IPS-NIHi11 (cell line): ENCODE measurements at places on chromosomes 2 and 18.

GRCh38 chr2:15337996-15338666 lies 223.0 kb downstream of the NBAS start:
- DNase-seq, result no peak

DNA sequence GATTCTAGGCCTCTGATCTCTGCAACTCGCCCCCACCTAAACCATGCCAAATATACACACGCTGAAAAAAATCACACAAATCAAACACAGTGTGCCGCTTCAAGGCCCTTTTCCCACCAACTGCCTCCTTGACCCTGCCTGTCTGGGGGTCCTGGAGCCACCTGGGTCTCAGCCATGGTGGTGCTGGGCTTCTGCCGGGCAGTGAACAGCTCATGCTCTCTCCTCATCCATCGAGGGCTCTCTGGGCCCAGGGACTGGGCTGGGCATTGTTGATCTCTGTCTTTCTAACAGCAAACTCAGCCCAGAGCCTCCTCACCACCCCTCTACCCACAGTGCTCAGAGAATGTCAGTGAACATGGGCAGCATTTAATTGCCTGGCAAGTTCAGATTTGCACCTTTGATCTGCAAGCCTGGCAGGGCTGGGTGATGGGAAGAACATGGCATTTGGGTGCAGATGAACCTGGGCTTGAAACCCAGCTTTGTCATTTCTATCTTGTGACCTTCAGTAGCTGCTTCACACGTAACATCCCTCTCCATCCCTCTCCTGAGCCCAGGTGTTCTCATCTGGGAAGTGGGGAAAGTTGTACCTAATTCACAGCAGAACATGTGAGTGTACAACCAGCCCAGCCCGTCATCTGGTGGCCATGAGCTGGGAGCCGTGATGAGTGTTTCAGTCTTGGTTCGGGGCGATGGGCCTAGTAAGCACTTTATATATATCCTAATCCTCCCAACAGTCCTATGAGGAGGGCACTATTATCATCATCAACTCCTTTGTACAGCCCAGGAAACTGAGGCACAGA lies 46.1 kb downstream of the SDC1 start:
- no peak for DNase-seq

DNA sequence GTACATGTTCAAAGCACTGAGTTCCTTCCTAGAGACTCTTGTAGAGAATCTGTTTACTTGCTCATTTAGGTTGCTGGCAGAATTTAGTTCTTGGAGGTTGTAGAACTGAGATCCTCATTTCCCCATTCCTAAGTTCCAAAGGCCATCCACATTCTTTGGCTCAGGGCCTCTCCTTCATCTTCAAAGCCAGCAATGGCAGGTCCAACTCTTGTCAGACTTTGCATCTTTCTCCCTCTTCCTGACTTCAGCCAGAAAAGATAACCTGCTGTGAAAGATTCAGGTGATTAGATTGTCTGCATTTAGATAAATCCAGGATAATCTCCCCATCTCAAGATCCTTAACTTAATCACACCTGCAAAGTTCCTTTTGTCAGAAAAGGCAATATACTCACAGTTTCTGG lies 51.1 kb downstream of the SOCS6 start:
- DNase-seq, result no peak

GRCh38 chr18:34738175-34738894 lies 28.2 kb downstream of the DTNA start:
- DNase-seq, result peak; percentile 33

GRCh38 chr2:84459944-84460429 lies 907 bp upstream of the SUCLG1 start:
- DNase-seq, result no peak

- no peak for DNase-seq
Measured at GRCh38 chr2:25062511-25062917, 20.6 kb downstream of the EFR3B start.

DNA sequence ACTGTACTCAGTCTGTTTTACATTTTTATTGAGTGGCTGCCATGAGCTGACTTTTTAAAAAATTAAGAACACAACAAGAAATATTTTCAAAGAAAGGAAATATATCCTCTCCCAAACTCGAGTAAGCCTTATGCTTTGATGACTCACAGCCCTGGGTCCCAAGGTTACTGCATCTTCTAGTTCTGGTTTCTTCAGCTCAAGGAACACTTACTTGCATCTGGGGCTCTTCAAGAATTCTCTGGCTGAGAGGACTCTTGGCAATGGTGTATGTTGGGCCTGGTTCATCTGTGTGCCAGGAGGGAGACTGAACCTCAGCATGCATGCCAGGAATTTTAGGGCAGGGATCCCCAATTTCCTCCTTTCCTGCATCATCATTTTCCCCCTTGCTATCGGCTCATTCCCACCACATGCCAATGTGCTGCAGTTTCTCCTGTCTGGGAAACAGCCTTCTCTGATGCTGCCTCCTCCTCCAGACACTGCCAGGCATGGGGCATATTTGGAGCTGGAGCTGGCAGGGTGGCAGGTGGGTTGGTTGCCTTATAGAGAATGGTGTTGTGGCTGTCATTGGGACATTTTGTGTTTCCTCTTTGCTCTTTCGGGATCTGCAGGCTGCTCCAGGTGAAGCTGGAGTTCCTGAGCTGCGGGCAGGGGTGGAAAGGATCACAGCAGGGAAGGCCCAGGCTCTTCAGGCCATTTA lies 192.2 kb upstream of the HS6ST1 start:
- no peak for DNase-seq

GRCh38 chr2:158963071-158963470 lies 5.4 kb upstream of the TANC1 start:
- no peak for DNase-seq

DNA sequence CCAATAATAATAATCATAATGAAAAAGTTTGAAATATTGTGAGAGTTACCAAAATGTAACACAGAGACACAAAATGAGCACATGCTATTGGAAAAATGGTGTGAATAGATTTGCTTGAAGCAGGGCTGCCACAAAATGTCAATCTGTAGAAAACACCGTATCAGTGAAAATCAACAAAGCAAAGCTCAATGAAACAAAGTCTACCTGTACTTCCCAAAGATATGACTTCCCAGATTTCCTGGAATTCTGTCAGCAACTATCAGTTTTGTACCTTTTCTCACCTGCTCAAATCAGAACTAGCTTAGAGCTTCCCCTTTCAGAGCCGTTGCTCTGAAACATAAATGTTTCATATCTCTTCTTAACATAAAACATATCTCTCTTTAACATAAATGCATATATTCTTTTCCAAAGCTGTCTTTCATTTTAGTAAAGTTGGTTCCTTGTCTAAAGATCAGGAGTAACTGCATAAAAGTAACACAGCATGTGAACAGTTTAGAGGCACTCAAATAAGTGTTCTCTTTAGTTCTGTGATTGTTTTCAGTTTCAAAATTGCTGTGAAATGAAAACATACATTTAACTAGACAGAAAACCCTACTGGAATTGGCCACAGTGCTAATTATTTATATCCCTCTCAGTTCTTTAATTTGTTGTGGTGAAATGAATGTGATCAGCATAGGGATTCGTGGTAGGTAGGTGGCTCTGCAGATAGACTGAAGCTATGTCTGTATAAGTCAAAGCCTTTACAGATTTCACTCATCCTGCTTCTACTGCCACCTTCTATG lies 262.5 kb downstream of the KCNJ3 start:
- DNase-seq, result no peak

DNA sequence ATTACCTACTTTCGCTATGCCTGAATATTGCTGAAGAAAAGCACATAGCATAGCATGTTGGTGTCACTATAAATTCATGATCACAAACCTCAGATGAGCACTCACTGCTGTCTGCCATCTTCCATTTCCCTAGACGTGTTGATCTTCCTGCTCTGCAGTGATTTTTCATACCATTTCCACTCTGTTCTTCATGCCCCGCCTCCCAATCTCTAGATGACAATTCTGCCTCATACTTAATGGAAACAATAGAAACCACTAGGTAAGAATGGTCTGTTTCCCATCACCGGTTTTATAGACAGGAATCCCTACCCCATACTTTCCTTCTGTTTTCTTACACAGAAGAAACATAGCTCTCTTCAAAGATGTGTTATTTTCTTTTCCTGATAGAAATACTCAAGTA lies 63.8 kb downstream of the PIK3C3 start:
- DNase-seq, result no peak

- no peak for DNase-seq
Measured at GRCh38 chr2:101185085-101185484, 33.9 kb upstream of the TBC1D8 start.

DNA sequence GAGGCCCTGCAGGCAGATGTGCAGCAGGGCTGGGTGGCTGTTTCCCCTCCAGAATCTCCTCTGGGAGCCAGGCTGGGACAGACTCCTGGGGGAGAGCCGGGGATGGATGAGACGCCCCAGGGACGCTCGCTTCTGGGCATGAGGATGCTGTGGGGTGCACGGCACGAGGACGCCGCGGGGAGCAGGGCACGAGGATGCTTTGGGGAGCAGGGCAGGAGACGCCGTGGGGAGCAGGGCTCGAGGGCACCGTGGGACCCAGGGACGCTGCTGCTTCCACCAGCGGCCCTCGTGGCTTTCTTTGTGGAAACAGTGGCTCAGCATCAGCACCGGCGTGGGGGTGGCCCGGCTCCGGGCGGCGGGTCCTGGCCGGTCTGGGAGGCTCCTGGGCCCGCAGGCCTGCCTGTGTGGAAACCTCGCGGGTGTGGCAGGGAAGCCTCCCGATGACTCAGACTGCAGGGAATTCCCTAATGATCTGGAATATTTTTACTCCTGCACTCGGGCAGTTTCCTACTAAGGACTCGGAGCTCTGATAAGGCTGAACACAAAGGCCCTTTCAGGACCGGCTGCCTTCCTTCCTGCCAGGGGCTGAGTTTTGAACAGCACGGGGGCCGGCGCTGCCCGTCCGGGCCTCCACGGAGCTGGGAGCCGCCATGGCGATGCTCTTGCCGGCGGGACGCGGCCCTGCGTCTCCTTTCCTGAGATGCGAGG lies 62.6 kb downstream of the NFATC1 start:
- DNase-seq, result peak; percentile 64

DNA sequence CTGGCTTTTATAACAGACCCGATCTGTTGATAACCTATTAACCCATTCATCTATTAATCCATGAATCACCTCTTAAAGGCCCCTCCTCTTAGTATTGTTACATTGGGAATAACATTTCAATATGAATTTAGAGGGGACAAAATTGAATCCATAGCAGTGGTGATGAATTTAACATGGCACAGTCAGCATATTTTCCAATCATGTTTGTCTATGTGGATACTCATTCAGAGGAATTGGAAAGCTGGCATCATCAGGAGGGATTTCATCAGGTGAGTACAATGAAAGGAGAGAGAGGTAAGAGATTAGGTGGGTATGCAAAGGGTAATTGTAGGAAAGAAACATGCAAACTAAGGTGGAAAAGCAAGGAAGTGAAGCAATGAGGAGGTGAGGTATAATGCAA lies 275.1 kb upstream of the STON1 start:
- DNase-seq, result no peak

- DNase-seq, result no peak
Measured at GRCh38 chr18:8745355-8746014, 40.1 kb downstream of the MTCL1 start.

GRCh38 chr2:80417737-80418136 lies 113.2 kb upstream of the LRRTM1 start:
- no peak for DNase-seq
